ENCODE measurements at places on chromosomes 6 and 20. TPM values are rescaled to one million over a fixed set of nuclear protein-coding genes. Genes with fewer than 3 reads are reported as not detected.

- no peak for DNase-seq
Measured at GRCh38 chr20:63004607-63005364, 2.0 kb downstream of the BHLHE23 start.

DNA sequence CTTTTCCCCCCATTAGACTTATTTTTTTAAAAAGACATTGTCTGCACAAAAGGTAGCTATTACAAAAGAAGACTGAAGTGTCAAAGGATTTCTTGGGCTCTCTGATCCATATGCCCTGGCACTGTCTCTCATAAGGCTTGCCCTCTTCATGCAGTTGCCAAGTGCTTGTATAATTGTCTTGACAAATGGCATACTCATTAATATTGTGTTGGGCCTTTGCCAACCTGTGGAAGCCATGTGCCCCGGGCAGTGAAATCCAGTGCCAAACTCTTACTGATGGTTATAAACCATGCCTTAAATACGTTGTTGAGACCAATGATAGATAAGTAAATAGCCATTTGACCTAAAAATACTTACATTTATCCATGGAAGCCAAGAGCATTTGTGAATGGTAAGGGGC lies 98.1 kb downstream of the FARS2 start:
- no peak for DNase-seq

SLC17A1 gene
- not detected for total RNA-seq

DNA sequence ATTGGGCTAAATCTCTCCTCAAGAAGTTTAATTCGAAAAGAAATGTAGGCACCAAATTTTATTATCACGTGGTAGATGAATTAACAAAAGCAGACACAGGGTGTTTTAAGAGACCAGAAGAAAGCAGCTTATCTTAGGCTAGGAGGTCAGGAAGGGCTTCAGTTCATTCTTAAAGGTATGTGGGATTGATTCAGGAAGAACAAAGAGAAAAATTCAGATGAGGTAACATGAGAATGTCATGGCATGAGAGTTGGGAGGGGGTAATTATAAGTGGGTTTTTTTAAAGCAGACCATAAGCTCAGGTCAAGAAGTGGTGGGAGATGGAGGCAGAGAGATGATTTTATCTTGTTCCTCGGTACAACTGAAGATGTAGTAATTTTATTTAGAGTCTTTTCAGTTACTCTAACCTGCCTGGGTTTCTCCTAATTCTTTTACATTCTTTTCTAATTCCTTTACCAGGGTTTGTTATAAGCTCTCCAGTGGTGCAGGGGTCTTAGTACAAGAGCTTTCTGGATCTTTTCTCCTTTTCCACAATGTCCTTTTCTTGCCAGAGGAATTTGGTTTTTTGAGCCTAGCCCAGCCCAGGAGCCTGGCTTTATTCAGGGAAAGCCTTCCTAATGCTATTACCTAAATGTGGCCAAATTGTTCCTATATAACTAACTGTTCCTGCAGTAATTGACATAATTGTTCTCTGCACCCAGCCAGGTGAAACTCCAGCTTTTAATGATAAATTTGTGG lies 474.1 kb upstream of the BTBD3 start:
- DNase-seq, result no peak

- DNase-seq, result no peak
Measured at GRCh38 chr20:61766921-61767610, 298.6 kb downstream of the TAF4 start.

DNA sequence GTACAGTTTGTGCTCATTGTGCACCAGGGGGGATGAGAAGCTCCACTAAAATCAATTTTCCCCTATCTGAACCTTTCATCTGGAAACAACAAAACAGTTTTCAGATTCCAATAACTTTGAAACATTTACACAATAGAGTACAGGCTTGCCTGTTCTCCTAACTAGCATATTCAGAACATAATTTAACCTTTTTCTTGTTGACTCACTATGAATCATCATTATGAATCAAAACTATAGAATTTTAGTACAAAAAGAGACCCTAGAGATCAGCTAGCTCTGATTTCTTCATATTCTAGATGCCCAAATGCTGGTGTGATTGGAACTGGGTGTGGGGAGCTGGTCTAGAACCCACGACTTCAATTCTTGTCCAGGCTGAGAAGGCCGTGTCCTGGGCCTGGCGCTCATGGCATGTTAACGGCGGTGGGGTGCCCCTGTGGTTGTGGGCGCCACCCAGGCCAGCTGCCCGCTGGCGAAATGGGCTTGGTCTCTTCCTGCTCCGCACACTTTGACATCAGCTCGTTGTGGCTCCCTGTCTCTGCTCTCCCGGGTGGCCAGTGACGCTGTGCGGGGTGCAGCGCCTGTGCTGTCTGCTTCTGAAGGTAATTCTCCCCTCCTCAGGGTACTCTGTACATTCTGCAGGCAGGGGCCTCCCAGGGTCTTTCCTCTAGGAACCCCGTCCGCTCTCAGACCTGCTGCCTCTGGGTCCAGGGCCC lies 29.9 kb upstream of the AGPAT4 start:
- DNase-seq, result no peak

HSPA12B gene
- not detected for total RNA-seq
